ENCODE measurements at places on chromosomes 16 and 17. TPM values are rescaled to one million over a fixed set of nuclear protein-coding genes. Genes with fewer than 3 reads are reported as not detected.

DNA sequence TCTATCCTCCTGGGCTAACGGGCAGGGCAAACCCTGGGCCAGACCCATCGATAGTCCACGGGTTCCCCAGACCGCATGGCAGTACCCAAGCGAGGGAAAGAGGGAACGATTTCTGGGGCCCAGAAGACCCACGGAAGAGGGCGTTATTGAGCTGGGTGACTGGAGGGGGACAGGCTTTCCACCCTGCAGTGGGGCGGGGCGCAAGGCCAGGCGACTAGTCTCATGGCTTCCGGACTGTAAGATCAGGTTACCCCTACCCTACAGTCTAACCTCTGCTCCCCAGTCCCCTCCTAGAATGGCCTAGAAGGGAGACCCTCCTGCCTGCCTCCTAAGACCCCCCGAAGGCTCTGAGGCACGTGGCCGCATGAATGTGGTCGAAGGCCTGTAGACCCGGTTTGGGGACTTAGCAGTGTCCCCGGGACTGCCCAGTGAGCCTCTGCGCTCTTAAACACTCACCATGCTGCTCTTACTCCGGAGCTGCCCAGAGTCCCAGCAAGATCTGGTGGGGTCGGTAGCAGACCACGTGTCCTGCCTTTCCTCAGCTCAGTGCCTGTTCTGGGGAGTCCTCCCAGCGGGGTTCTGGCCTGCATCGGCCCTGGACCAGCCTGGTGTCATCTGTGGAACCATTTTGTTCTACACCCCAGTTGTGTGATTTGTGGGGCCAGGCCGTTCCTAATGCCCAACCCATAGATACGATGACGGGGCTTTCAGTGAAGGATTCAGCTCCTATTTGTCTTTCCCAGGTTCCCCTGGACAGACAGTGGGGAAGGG, 13.2 kb upstream of the AURKB start:
- DNase-seq: peak; percentile 65

GRCh38 chr17:6456914-6457687, 12.8 kb downstream of the PIMREG start:
- no peak for DNase-seq

GRCh38 chr17:69710926-69711325, 296.4 kb downstream of the MAP2K6 start:
- DNase-seq: no peak

- DNase-seq: no peak
Measured at GRCh38 chr17:48715496-48716399, 6.6 kb downstream of the PRAC1 start.

Gene IFI35
- total RNA-seq: 7.9 TPM

Gene SCN4A
- total RNA-seq: not detected
